ENCODE measurements at places on chromosomes 3 and 15.

- DNase-seq = no peak
Observed at GRCh38 chr3:179263134-179263533, 12.2 kb upstream of the KCNMB3 start.

GRCh38 chr15:47506329-47507100, 210.8 kb upstream of the SEMA6D start:
- DNase-seq = no peak

GRCh38 chr3:126964261-126964660, 18.7 kb upstream of the PLXNA1 start:
- no peak for DNase-seq

GRCh38 chr3:158750016-158750415, 17.8 kb upstream of the RARRES1 start:
- no peak for DNase-seq

- no peak for DNase-seq
Observed at GRCh38 chr15:25787855-25788520, 75.1 kb downstream of the ATP10A start.

DNA sequence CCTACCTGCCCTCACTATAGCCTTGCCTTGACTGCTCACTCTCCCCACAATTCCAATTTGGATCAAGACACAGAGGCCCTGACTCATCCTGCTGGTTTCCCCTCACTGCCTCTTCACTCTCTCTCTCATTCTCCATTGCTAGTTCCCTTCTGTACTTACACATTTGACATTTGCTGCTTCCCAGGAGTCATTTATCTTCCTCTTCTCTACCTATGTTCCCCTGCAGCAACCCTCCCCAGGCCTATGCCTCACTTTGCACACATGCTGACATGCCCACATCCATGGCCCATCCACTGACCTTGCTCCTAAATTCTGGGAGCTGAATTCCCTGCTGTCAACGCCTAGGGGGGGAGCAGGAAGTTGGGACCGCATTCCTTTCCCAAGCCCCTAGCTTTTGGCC, 82.2 kb downstream of the SRGAP3 start:
- DNase-seq = no peak

- DNase-seq = no peak
Observed at GRCh38 chr3:136093771-136094170, 102.4 kb downstream of the MSL2 start.

DNA sequence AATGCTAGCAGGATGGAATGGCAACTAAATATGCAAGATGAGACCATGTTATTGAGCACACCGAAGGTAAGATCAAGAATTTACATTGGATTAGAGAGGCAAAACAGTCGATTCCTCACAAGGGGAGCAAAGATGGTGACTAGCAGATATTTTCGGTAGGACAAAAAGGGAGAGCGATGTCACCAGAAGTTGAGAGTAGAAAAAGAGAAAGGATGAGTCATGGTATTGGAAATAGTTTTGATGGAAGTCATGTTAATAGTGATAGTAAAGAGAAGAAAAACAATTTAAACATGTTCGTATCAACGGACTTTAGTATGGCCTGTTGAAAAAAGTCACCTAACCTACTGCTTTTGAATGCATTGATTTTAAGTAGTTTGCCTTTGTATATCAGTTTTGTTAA, 55.0 kb downstream of the UBE2E2 start:
- no peak for DNase-seq

DNA sequence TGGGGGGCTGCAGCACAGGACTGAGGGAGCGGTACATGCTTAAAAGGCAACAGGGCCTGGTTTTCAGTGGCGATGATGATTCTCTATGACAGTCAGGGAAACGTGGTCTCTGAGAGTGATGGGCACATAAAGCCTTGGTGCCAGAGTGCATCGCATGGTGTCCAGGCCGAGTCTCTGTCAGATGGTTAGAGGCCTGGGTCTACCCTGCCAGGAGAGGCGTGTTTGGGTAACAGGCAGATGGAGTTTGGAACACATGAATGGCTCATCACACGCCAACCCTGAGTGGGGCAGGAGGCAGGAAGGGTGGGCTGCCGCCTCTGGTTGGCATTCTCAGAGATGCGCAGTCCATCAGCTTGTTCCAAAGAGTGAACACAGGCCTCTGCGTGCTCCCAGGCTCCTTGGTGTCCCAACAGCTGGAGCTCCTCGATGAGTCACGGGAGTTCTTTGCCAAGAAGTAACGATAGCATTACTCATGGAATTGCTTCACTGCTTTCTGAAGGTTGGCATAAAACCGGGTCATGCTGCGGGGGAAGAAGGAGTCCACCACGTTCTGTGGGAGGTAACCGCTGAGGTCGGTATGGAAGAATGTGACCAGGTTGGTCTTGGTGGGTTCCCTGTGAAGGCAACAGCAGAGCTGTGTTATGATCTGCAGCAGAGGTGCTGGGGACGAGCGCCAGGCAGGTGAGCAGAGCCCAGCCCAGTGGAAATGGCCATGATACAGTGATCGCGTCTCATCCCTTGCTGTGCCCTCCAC, 11.0 kb downstream of the STARD5 start:
- DNase-seq = no peak

- no peak for DNase-seq
Observed at GRCh38 chr3:77746892-77747291, 707.0 kb downstream of the ROBO2 start.

GRCh38 chr3:194040516-194041273, 95.3 kb upstream of the HES1 start:
- DNase-seq = no peak

GRCh38 chr15:79923079-79923514, 26.3 kb upstream of the MTHFS start:
- peak; percentile 77 for DNase-seq

GRCh38 chr3:195806916-195807231, 4.9 kb downstream of the MUC4 start:
- no peak for DNase-seq

- DNase-seq = no peak
Observed at GRCh38 chr3:186133980-186134379, 25.1 kb upstream of the ETV5 start.

DNA sequence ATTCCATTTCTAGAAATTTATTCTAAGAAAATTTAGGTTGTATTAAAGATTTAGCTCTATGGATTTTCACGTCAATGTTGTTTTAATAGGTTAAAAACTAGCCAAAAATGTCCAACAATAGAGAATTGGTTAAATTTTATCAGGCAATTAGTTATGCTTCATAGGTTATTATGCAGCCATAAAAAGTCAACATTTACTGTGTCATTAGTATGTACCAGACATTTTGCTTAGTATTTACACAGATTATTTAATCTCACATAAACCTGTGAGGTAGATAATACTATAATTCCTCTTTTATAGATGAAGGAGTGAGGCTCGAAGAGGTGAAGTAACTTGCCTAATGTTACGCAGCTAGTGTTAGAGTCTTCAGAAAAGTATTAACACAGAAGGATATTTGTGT, 70.6 kb upstream of the LRRFIP2 start:
- no peak for DNase-seq

DNA sequence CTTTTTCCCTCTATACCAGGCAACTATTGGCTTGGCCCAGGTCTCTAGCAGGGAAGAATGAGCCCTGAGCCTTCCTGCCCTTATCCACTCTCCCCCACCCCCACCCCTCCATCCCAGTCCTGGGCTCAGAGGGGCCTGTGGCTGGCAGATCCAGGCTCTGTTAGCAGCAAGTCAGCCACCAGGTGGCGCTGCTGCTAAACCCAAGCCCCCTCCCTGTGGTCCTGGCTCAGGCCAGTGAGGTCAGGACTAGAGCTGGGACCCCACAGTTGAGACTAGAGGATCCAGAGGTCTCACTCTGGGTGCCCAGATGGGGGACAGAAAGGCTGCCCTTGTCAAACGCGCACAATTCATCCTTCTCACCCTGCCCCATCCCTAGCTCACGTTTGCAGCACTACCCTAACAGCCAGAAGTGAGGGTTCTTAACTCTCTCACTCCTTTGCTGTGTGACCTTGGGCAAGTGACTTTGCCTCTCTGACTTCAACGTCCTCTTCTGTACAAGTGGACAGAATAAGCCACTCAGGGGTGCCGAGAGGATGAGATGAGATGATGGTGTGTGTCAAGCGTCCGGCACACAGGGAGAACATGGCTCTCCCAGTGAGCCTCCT, 46.8 kb upstream of the SLC6A1 start:
- peak; percentile 20 for DNase-seq

- no peak for DNase-seq
Observed at GRCh38 chr15:50140098-50140497, 21.1 kb upstream of the ATP8B4 start.

DNA sequence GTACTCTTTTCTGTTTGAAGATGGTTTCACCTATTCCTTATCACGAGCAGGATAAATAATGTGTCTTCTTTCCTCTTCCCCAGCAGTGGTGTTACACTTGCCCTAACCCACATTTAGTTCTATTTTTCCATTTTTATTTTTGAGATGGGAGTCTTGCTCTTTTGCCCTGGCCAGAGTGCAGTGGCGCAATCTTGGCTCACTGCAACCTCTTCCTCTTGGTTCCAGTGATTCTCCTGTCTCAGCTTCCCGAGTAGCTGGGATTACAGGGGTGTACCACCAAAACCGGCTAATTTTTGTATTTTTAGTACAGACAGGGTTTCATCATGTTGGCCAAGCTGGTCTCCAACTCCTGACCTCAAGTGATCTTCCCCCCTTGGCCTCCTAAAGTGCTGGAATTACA, 372.4 kb downstream of the FOXP1 start:
- DNase-seq = no peak

- no peak for DNase-seq
Observed at GRCh38 chr3:46503200-46503874, 5.6 kb downstream of the RTP3 start.

DNA sequence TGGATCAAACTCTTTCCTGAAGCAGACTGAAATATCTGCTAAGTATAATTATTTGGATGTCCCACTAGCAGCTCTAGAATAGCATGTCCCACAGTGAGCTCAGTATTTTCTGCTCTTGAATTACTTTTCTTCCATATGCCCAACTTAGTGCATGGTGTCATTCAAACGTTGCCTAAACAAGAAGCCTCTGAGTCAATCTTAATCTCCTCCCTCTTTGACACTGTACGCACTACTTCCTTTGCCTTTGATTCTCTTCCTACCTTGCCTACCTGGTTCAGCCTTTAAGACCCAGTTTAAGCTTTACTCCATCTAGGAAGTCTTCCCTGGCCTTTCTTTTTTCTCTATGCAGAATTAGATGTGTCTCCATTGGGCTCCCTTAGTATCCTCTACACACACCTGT, 54.5 kb downstream of the SEC22A start:
- no peak for DNase-seq

DNA sequence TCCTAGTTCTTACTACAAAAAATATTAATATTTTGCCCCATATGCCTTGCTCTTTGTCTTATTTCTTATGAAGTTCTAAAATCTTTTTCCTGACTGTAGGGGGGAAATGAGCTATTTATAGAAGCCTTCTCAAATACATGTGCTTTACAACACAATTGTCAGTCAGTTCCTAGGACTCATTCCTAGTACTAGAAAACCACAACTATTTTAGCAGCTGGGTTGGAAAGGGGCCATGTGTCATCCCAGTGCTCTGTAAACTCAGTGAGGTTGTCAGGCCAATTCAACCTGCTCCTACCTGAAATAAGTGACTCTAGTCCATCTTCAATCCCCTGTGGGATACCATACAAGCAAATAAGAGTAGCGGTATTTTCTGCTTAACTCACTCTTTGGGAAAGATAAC, 153.8 kb downstream of the ULK4 start:
- DNase-seq = no peak

- no peak for DNase-seq
Observed at GRCh38 chr15:67109141-67110034, 44.0 kb downstream of the SMAD3 start.

DNA sequence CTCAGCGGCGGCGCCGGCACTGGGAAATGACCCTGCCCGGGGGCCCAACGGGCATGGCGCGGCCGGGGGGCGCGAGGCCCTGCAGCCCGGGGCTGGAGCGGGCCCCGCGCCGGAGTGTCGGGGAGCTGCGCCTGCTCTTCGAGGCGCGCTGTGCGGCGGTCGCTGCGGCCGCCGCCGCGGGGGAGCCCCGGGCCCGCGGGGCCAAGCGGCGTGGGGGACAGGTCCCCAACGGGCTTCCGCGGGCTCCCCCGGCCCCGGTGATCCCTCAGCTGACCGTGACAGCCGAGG, 172 bp downstream of the ITPKA start:
- no peak for DNase-seq

DNA sequence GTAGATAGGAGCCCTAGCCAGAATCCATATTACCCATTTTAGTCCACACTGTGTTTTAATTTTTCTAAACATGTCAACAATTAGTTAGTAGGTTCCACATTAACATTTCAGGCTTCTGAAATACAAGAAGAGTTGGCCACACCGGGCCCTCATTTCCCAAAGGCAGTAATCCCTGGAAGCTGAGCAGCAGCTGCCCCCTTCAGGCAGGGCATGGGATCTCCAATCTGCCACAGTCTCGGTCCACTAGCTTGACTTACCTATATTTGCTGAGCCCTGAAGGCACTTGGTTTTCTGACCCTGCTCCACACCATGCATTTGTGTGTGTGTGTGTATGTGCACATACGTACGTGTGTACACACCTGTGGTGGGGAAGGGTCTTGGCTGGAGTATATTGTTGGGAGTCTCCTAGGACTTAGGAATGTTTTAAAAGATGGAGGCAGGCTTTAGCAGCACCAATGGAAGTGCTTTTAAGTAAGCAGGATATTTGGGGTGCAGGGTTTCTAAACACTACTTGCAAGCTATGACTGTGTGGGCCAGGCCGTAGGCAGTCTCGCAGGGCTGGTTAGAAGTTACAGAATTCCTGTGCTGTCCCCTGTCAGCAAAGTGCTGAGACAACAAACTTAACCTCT, 71.2 kb upstream of the SOX14 start:
- no peak for DNase-seq

Data from CD4-positive, alpha-beta T cell treated with Interleukin-21 for 1 hour (primary cell).